Right ventricle myocardium superior (tissue), 1 donor: ENCODE measurements at places on chromosomes 6 and 20.
A peak's percentile ranks its signal among the peaks of the same experiment; 100 is the strongest.

DNA sequence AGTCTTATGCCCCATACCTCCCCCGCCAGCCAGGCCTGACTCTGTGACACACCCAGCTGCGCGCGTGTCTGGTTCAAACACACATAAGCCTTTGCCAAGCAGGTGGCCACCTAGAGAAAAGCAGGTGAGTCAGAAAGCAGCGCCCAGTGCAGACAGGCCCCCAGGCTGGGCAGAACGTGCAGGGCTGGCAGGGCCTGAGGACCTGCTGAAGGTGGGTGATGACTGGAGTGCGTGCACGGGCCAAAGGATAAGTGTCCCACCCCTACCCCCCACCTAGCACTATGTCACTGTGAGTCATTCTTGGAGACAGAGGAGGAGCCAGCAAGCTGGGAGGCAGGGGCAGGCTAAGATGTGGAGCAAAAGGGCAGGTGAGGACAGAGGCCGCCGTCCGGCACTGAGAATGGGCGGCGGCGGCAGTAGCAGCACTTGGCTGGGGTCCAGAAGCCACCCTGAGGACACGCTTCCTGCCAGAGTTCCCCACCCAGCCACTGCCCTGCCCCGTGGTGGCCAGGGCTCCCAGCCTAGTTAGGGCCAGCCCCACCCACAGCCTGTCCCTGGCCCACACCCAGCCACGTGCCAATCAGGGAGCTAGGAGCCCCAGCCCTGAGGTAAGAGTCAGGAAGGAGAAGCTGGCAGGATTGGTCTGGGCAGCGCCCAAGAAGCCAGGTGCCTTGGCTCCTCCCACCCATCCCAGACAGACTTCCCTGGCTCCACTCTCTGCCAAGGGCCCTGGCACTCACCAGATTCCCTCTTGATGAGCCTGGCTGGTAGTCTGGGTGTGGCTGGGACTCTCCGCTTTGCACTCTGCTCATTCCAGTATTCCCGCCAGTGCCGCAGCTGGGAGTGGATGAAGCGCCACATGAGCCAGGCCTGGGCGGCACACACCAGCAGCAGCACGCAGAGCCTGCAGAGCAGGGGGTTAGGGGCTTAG lies 72.7 kb downstream of the TRAM2 start:
- DNase-seq, result peak; percentile 94

DNA sequence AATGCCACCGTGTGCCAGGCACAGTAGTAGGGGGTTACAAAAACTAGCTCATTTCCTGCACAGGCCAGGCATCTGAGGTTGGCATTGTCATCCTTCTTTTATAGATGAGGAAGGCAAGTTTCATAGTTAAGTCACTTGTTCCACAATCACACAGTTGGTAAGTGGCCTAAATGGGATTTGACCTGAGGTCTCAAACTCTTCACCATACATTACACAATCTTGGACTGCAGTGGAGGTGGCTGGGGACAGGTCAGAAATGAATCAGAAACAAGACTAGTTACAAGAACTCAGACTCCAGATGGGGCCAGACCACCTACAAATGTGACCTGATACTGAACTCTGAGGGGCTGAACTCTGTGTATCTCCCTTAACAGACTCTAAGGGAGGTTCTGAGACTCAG lies 49.4 kb downstream of the TRMT6 start:
- no peak for DNase-seq

DNA sequence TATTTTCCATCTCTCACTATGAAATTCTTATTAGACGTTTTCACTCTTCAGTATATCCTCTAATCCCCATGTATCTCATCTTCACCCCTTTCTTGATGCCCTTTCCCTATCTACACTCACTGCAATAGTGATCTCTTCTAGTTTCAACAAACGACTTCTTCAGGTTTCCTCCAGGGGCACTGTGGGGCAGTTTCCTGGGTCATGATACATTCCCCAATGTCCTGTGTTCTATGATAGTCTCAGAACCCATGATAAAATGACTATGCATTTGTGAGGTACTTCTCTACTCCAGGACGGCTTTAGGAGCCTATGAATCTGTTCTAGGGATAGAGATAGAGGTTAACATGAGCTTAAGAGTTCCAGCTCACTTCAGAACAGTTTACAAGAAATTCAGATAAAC lies 183.3 kb downstream of the FOXC1 start:
- DNase-seq, result no peak

DNA sequence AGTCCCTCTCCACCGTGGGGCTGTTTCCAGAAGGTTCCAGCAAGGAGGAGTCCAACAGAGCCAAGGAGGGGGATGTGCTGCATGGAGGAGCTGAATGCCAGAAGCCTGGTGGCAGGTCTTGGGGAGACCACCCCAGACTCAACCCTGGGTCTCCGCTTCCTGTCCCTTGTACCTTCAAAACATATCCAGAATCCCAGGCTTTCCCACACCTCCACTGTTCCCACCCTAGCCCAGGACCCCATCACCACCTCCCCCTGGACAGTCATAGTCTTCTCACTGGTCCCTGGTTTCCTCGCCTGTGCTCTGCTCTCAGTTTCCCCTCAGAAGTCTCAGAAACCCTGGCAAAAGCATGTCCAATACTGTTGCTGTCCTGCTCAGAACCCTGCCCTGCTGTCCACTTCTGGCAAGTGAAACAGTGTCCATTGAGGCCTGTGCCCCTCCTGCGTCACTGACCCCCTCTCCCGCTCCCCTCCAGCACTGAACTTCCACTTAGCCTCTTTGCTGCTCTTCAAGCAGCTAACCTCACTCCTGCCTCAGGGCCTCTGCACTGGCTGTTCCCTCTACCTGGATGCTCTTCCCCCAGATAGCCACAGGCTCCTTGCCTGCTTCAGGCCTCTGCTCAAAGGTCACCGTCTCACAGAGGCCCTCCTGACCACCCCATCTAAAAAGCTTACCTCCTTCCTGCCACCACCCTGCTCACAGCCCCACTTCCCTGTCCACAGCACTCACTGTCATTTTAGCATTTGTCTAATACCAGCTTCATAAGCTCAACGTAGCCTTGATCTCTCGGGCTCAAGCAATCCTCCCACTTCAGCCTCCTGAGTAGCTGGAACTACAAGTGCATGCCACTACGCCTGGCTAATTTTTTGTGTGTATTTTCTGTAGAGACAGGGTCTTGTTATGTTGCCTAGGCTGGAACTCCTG lies 169.2 kb downstream of the GRM4 start:
- no peak for DNase-seq
